Stimulated activated CD4-positive, alpha-beta T cell treated with anti-CD3 and anti-CD28 coated beads, Interleukin-4, amount 100 ng/mL, for 24 hours (primary cell): ENCODE measurements at places on chromosomes 5 and 9.

DNA sequence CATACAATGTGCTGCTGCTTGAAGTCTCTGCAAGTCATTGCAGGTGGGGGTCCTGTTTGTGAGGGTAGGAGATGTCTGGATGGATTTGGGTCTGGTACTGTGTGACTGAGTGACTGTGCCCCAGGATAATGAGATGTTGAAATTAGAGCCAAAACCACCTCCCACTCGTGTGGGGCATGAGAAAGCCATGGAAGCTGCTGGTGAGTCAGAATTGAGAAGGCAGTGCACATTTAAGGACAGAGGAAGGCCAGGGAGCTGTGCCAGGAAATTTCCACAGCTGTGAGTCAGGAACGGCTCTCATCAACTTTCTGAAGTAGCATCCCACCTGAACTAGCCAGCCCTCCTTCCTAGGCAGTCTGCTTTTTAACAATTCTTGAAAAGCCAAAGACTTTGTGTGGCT, 229.8 kb downstream of the DRD1 start:
- DNase-seq = no peak

- DNase-seq = no peak
These were observed 3.4 kb upstream of the INPP5E start for GRCh38 chr9:136443087-136443486.

DNA sequence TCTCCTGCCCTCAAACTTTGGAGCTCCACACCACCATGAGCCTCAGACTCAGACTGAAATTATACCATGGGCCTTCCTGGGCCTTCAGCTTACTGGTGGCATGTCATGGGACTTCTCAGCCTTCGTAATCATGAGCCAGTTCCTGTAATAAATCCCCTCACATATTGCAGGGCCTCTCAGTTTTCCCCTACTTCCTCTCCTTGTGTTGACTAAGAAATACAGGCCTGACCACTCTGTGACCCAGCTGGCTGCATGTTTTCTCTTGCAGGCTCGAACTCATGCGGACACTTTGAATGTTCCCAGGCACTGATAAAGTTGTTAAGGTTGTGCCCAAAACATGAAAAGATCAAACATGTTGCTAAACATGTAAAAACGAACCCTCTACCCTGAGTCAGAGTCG, 26.2 kb upstream of the SHC3 start:
- no peak for DNase-seq

DNA sequence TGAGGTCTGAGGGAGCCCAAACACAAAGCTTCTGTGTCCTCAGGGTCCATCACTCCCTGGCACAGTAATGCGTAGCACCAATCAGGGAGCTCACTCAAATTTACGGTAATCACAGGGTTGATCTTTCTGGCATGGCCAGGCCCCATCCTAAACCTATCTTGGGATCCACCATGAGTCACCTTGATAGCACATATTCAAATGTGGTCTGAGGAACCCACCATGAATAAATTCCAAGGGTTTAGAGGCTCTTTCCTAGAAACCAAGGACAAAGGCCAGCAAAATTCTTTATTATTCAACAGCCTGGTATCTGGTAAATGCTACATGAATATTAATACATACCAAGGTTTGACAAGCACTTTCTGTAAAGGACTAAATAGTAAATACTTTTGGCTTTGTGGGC, 254.5 kb downstream of the TLR4 start:
- no peak for DNase-seq

GRCh38 chr5:112349371-112349770, 69.7 kb downstream of the EPB41L4A start:
- DNase-seq = no peak

DNA sequence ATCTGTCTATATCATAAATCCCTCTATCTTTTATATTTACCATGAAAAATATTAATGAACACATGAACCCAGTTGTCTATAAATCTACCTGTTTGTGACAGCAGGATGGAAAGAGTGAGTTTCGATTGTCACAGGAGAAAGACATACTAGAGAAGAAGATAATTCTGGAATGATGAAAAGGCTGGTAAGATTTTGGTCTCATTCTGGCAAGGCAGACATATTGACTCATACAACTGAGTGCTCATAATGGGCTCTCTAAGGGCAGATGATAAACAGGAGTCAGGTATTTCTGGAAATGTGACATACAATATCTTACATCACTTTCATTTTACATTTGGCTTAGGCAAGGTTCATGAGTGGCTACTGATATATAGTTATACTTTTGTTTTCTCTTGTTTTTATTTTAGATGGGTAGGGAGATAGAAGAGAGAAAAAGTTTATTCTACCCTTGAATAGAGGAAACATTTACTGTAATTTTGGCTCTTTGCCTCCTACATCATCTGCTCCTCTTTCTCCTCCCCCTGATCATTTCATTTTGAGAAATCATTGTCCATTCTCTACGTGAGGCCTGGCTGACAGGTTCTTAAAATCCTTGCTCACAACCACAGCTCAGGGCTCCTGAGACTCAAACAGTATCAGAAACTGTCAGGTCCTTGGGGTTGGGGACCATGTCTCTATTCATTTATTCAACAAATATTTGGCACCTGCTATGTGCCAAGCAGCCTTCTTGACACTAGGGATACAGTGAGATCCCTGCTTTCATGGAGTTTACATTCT, 14.4 kb downstream of the ELOVL7 start:
- DNase-seq = no peak

DNA sequence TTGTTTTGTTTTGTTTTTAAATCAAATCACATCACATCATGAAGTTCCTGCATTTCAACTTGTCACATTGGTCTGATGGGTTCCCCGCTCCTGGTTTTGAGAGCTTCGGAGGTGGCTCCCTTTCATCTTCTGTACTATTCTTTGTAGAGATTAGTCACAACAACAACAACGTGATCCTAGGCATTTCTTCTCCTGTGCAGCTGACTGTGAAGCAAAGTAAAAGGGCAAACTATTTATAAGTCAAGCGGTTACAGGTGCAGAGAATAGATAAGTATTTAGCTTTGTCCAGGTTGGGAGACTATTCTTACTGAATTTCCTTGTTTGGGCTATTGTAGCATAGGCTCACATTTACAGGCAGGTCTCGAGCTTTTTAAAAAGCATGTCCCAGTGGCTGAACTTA, 197.7 kb upstream of the CDKN2B start:
- no peak for DNase-seq

DNA sequence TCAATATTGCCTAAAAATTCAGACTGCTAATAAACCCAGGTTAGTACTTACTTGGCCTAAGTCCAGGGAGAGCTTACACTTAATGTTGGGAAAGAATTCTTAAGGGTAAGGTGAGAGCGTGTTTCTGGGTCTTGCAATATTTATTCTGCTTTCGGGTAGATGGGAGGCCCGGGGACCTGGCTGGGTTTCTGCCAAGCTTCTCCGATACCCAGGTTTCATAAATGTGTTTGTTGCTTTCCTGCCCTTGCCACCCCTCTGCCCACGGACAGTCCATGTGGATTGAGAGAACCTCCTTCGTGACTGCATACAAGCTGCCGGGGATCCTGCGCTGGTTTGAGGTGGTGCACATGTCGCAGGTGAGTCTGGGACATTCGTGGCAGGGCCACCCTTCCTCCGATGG, 48.4 kb upstream of the FOXI1 start:
- no peak for DNase-seq

- peak; percentile 68 for DNase-seq
These were observed 739 bp downstream of the C9orf72 start for GRCh38 chr9:27572566-27572917.

DNA sequence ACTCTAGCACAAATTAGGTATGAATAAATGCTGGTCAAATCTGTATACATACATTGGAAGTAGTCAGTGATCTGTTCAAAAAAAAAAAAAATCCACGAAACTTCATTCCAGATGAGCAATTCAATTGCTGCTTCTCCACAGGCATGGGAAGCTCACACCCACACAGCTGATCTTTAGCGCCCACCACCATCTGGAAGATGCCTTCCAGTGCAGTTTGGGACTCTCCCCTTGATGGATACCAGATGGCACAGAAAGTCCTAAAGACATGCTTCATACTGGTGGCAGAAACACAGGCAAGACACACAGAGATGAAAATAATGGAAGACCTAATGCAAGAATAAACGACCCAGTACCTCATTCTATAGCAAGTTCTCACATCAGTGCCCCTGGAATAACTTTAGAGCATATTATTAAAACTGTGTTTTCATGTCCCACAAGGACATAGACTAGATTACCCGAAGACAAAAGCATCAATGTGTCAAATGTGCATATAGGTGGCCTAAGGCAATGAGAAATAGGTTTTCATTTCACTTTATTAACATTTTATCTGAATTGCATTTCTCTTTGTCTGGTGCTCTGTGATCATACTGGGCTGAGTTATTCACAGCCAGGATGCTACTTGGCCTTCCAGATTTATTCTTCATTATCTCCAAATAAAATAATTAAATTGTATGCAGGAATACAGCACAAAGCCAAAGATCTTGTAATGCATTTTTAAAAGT, 135.4 kb upstream of the TAS2R1 start:
- no peak for DNase-seq

- no peak for DNase-seq
These were observed 60.1 kb downstream of the AMBP start for GRCh38 chr9:114017741-114018715.

DNA sequence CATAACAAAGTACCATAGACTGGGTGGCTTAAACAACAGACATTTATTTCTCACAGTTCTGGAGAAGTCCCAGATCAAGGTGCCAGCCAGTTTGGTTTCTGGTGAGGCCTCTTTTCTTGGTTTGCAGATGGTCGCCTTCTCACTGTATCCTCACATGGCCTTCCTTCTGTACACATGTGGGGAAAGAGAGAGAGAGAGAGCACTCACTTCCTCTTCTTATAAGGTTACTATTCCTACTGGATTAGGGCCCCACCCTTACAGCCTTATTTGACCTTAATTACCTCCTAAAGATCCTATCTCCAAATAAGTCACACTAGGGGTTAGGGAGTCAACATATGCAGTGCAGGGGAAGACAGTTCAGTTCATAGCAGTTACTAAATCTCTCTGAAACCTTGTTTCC, 205.6 kb upstream of the GDNF start:
- DNase-seq = no peak

DNA sequence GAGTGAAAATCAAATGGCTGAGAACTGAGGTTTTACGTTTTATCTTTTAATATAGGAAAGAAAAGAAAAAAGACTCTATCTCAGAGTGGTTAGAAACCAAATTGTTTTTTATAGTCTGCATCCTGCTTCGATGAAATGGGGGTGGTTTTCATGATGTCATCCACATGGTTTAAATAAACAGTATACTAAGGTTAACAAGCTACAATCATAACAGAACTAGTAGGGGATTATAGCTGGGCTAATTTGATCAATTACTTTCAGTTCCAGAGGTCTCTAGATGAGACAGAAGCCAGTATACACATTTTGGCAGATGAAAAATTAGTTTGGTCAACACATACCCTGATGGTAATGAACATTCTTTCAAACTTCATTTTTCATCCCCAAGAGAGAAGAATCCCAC, 106.3 kb upstream of the SNX2 start:
- DNase-seq = no peak

GRCh38 chr9:129567842-129568559, 52.9 kb downstream of the C9orf50 start:
- no peak for DNase-seq

DNA sequence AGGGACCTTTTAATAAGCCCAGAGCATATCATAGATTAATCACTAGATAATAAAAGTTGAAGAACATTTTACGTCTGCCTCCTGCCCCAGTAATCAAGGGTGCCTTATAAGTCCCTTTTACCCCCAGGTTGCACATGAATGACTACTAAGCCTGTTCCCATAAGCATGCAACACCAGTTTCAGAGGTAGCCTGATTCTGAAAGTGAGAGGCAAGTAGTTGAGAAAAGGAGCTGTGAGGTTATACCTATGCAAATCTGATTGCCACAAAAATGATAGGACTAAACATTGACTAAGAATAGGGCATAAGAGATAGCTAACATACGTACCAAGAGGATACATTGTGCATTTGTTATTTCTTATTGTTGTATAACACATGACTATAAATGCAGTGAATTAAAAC, 681.9 kb downstream of the ISL1 start:
- DNase-seq = no peak

- DNase-seq = no peak
These were observed 7.6 kb downstream of the NAIF1 start for GRCh38 chr9:128059365-128059983.

DNA sequence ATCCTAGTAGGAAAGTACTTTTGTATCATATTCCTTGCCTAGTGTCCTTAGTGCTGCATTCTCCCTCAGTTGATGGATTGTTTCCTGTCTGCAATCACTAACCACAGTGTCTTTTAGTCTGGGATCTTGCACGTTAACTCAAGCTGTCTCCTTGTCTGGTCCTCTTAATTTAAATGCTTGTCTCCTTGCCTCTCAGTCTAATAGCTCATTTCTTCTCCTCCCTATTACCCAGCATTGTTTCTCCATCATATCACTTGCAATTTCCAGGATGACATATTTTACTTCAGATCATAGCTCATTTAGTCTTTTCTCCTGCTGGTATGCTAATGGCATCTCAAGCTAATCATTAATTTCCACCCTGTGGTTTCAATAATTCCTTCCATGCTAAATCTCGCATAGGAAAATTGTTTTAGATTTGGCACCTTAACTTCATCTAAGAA, 2052.0 kb upstream of the C9orf72 start:
- DNase-seq = no peak

DNA sequence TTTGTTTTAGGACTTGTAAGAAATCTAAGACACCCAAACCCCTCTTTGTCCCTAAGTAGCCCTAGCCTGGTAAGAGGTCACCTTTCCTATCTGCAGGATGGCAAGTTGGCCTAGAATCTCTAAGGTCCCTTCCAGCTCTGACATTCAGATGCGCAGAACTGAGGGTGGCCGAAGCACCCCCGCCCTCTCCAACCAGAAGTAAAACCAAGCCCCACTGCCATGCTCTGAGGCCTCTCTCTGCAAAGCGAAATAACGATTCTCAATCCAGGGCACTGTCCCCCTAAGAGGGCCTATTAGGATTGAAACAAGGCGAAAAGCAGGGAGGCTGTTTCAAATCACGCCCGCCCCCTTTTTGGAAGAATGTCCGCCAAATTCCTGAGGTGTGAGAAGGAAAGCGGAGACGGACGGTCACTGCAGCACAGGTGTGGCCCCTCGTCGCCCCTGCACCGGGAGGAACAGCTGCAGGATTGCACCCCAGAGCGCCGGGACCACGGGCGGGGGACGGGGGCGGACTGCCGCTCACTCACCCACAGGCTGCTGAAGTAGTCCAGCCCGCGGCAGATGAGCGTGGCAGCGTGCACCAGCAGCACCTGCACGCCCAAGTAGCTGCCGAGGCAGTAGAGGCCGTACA, 824 bp downstream of the TMEM245 start:
- no peak for DNase-seq

DNA sequence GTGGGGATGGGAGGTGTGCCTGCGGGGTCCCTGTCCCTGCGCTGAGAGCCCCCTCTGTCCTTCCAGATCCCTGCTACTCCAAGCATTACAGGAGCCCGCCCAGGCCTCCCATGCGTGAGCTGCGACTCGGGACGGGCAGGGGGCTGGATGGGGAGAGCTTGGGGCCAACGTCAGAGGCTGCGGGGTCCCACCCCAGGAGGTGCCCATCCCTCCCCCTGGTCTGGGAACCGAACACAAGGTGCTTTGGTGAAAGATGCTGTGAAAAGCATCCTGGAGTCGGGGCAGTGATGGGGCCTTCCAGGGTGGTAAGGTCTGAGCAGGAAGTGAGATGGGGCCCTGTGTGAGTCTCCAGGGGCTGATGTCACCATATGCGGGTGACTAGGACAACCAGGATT, 2.7 kb downstream of the LCN9 start:
- DNase-seq = no peak

GRCh38 chr9:127796852-127797370, 5.8 kb upstream of the FPGS start:
- no peak for DNase-seq
